NCI-H1436 treated with DMSO at 0.1 percent for 48 hours (cell line): ENCODE measurements at places on chromosomes 11 and 22.

DNA sequence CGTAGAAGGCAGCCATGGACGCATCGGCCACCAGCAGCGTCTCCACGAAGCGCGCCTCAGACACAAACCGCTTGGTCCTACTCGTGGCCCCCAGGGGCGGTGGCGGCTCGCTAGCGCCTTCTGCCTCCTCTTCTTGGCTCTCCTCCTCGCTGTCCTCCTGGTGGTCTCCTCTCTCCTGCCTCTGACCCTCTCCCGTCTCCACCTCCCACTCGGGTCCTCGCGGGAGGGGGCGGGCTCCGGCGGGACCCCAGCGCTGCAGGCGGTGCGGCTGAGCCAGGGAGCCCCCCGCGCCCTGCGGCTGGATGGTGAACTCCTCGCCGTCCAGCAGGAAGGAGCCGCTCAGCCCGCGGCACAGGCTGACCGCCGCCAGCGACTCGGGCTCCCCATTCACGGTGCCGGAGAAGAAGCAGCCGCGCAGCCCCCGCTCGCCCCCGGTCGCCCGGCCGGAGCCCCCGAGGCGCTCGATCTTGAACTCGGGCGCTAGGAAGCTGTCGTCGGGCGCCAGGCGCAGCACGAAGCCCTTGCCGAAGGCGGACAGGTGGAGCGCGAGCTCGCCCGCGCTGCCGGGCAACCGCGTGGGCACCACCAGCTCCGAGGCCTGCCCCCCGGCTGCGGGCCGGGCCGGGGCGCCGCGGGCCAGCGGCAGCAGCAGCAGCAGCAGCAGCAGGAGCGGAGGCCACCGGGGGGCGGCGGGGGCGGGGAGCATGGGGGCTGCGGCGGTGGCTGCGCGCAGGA is 661 bp downstream of the ADAMTS8 start:
- no peak for DNase-seq

DNA sequence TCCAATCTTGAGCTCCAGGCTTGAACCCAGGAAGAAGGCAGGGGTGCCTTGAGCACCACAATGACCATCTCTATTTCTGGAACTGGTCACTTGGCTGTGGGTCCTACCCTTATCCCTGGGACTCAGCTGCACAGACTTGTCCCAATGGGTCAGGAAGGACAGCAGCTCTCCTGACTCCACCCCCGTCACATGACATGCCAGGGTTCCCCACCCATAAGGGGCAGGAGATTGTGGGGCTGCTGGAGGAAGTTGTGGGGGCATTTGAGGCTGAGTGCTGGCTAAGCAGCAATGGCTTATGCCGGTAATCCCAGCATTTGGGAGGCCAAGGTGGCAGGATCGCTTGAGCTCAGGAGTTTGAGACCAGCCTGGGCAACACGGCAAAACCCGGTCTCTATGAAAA is 56.2 kb downstream of the NFAM1 start:
- DNase-seq: no peak

DNA sequence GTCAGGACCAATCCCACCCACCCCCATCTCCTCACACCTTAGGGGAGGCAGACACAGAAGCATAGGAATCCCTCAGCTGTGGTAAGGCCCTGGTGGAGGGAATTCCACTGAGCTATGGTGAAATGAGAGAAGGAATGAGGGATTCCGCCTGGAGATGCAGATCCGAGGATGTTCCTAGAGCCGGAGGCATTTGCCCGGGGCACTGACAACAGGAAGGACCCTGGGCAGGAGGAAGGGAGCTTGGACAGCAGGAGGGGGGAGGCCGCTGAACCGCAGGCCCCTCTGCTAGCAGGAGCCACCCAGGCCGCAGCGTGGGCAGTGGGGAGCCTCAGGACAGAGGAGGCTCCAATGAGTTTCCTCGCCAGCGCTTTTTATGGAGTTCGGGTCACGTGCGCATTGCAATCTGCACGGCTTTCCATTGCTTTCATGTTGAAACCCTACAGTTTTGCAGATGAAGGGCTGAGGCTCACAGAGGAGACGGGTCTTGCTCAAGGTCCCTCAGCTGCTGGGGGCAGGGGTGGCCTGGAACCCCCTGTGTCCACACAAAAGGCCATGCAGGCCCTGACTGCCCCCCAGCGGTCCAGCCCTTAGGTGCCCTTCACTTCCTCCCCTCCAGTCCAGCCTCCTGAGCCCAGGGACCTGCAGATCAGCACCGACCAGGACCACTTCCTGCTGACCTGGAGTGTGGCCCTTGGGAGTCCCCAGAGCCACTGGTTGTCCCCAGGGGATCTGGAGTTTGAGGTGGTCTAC is 15.5 kb downstream of the CSF2RB start:
- DNase-seq: no peak

DNA sequence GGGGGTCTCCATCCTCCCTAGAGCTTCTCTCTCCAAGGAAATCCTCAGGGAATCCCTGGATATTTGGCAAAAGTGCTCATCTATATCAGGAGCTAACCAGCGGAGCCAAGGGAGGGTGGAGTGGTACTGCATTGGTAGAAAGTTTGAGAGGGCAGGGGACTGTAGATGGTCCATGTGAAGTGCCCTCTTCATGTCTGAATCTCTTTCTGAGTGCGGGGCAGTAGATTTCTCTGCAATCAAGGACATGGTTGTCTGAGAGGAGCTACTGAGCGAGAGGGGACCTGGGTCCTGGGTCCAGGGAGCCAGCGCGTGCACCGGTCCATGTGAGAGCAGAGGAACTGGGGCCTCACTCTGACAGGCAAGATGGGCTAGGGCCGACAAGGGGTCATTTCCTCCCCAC is 701 bp downstream of the DIXDC1 start:
- DNase-seq: no peak

GRCh38 chr11:60265373-60266214 is 14.9 kb upstream of the MS4A4A start:
- DNase-seq: no peak

DNA sequence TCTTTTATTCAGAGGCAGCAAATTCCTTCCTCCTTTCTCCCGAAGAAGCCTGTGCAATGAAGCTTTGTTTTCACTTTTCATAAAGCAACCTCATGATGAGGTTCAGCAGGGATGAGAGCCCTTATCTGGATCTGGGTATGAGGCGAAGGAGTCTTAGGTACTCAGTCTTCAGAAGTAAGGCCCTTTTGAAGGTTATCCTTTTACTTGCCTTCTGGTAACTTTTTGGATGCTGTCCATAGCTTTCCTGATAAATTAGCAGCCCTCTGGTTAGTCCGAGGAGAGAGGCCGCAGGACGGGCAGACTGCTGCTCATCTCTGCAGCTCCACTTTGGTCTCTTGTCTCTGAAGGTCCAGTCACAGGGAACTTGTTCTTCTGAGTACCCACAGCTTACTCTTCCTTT is 1.1 kb downstream of the TRIM22 start:
- DNase-seq: no peak

DNA sequence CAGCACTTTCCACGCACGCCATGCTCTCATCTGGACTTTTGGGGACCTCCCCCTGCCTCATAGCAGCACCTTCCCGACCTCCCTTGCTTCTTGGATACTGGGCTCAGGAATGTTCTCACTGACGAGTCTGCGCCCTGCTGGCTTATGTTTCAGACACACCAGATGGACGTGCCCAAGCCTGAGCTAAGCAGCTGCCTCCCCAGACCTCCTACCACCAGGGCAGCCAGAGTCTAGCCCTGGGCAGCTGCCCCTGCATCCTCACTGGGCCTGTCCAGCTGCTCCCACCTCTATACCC is 13.2 kb upstream of the RGL4 start:
- DNase-seq: no peak

GRCh38 chr11:93099806-93100205 is 98.0 kb downstream of the SLC36A4 start:
- no peak for DNase-seq

- no peak for DNase-seq
These were observed 47.4 kb downstream of the ARHGEF12 start for GRCh38 chr11:120383518-120384155.

GRCh38 chr22:18104566-18104965 is 6.0 kb upstream of the TUBA8 start:
- no peak for DNase-seq

DNA sequence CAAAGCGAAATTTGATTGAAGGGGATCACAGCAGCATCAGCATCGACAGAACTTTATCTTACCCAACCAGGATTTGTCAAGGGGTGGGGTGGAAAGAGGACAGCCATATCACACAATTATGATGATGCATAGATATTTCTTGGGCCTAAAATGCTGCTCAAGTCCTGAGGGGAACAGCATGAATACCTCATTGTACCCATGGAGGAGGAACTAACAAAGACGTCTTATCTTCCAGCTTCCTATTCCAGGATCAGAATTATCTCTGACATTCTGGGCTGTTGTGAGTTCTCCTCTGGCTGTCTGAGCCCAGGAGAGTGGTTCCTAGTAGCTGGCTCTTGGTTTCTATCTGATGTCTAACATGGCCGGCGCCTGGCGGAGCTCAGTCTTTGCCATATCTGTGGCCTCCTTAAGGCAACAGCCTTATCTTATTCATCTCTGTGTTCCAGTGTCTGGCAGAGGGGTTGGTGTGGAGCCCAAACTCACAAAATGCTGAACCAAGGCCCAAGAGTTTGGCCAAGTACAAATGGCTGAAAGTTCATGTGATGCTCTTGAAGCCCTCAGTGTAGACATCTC is 68.2 kb upstream of the TIMP3 start:
- DNase-seq: no peak

DNA sequence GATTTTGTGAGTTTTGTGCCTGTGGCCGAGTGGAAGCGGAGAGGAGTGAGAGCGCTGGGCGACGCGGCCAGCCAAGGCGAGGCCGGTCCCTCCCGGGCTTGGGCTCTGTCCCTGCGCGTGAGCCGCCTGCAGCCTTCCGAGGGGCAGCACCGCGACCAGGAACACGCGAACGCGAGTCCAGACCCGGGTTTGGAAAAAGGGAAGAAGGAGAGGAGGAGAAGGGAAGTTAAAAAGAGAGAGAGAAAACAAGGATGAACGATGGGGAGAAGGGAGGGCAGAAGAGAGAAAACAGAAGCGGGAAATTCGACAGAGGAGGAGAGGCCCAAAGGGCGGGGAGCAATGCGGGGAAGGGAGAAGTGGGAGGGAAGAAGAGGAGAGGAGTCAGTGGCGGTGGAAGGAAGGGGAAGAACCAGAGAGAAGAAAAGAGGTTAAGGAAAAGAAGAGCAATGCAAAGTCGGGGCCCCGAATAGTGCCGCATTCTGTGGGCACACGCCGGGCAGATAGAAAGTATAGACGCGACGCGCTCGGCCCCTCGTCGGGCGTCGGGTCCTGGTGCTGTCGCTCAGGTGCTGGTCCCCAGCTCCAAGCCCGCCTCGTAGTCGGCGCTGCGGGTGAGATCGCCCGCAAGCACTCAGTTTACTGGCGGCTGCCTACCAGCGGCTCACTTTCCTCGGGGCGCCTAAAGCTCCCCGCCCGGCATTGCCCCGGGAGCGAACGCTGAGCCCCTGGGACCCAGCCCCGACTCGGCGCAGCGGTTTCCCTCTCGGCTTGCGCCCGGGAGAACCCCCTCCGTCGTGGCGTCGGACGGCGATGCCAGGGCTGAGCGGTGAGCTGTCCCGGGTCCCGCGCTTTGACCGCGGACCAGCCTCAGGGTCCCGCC is 2.8 kb upstream of the BARX2 start:
- DNase-seq: no peak

DNA sequence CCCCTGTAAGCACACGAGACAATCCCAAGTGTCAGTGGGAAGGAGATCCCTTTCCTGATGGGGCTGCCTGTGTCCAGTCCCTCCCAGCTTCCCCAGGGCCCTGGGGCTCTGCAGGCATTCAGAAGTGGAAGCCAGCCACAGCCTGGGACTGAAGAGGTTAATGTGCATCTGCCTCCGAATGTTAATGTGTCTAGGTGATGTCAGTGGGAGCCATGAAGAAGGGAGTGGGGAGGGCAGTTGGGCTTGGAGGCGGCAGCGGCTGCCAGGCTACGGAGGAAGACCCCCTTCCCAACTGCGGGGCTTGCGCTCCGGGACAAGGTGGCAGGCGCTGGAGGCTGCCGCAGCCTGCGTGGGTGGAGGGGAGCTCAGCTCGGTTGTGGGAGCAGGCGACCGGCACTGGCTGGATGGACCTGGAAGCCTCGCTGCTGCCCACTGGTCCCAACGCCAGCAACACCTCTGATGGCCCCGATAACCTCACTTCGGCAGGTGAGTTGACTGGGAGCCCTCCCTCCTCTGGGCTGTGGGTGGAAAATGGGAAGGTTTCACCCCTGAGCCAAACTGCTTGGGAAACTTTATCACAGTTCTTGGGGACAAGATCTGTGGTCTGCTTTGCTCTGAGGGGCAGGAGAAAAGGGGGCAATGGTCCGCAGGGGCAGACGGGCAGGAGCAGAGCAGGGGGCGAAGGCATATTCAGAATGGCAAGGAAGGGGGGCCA is at the start of gene MCHR1:
Gene MCHR1, plus strand, starts transcription at position 236 of the 715 bp plus-strand sequence. Its CDS starts 169 bp downstream, at position 405.
- no peak for DNase-seq

DNA sequence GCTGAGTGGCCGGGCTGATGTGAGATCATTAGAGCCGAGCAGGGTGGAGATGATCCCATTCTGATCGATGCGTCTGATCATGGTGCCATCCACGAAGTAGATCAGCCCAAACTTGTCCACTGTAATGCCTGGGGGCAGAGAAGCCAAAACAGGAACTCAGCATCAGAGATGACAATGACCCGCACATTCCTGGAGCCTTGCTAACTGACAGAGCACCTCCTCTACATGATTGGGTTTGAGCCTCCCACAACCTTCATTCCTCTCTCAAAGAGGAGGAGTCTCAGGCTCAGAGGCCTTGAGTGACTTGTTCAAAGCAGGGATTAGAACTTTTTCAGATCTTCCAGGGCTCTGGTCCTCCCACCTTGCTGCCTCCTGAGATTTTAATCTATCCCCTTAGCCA is 133.7 kb upstream of the NARS2 start:
- DNase-seq: no peak

DNA sequence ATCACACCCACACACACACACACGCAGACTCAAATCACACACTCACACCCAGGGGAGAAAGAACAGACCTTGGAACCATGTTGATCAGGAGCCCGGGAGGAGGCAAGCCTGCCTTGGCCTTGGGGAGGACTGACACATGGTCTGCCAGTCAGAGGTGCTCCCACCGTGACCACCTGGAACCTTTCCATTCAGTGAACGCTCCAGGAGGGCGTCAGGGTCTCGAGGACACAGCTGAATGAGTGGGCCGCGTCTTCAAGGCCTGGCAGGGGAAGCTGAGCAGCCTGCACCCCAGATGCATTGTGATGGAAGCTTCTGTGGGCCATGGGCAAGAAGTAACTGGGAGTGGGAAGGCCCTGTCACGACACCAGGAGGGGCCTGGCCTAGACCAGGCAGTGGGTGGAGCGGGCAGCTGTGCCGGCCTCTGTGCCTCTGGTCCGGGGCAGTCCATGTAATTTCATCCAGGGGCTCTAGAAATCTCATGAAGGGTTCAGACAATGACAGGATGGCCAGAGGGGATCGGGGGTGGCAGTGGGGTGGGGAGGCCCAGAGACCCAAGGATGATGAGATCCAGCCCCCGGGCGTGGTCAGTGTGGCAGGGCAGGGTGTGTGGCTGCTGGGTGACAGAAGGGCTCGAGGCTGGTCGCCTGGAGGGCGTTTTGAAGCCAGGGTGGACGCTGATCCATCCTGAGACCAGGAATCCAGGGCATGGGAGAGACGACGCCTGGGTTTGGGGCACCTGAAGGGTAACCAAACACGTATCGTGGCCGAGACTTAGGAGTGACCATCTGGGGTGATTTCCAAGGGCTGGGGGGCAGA is 53.7 kb downstream of the IGF2 start:
- DNase-seq: no peak

- DNase-seq: no peak
These were observed 13.2 kb downstream of the BBS1 start for GRCh38 chr11:66523611-66524010.

GRCh38 chr22:46113110-46113909 is 37.0 kb upstream of the PPARA start:
- no peak for DNase-seq
